ENCODE measurements at places on chromosomes 5 and 9. TPM values are rescaled to one million over a fixed set of nuclear protein-coding genes. Genes with fewer than 3 reads are reported as not detected.

GRCh38 chr9:76803083-76803482 lies 38.8 kb downstream of the PCA3 start:
- DNase-seq = no peak

GRCh38 chr5:76472335-76473008 lies 69.4 kb downstream of the IQGAP2 start:
- no peak for DNase-seq

The PPP2R2B gene
- total RNA-seq = 1.9 TPM

The LURAP1L gene
- 26.1 TPM for total RNA-seq

GRCh38 chr5:41815261-41815660 lies 55.0 kb downstream of the OXCT1 start:
- DNase-seq = no peak

GRCh38 chr5:67262956-67263355 lies 66.4 kb upstream of the CD180 start:
- DNase-seq = no peak

All from transverse colon (tissue), 4 donors.